Sigmoid colon (tissue), 7 donors: ENCODE measurements at places on chromosomes 3 and 15. TPM values are rescaled to one million over a fixed set of nuclear protein-coding genes. Genes with fewer than 3 reads are reported as not detected.

ARPP19 gene
- 26.4 TPM for polyA plus RNA-seq

MRPS25 gene
- polyA plus RNA-seq = 73.8 TPM

SOX14 gene
- not detected for polyA plus RNA-seq

CIDEC gene
- 30.6 TPM for polyA plus RNA-seq

ISLR2 gene
- not detected for polyA plus RNA-seq

DAPK2 gene
- 21.7 TPM for polyA plus RNA-seq

CRABP1 gene
- not detected for polyA plus RNA-seq

GPR149 gene
- not detected for polyA plus RNA-seq

CD47 gene
- 74.9 TPM for polyA plus RNA-seq

HTD2 gene
- 15.0 TPM for polyA plus RNA-seq
